Thoracic aorta (tissue), 2 donors: ENCODE measurements at places on chromosomes 3 and 15. TPM values are rescaled to one million over a fixed set of nuclear protein-coding genes. Genes with fewer than 3 reads are reported as not detected.

NEK10 gene
- 21.4 TPM for total RNA-seq

KNL1 gene
- total RNA-seq = 0.27 TPM

MST1 gene
- total RNA-seq = 8.3 TPM

AADACL2 gene
- total RNA-seq = not detected

AMOTL2 gene
- 161 TPM for total RNA-seq

CLRN1 gene
- not detected for total RNA-seq

MNS1 gene
- total RNA-seq = 2.3 TPM

ALDH1A3 gene
- total RNA-seq = 21.8 TPM

TRH gene
- total RNA-seq = not detected

CCR1 gene
- total RNA-seq = 10.0 TPM

NR1I2 gene
- not detected for total RNA-seq

DNA sequence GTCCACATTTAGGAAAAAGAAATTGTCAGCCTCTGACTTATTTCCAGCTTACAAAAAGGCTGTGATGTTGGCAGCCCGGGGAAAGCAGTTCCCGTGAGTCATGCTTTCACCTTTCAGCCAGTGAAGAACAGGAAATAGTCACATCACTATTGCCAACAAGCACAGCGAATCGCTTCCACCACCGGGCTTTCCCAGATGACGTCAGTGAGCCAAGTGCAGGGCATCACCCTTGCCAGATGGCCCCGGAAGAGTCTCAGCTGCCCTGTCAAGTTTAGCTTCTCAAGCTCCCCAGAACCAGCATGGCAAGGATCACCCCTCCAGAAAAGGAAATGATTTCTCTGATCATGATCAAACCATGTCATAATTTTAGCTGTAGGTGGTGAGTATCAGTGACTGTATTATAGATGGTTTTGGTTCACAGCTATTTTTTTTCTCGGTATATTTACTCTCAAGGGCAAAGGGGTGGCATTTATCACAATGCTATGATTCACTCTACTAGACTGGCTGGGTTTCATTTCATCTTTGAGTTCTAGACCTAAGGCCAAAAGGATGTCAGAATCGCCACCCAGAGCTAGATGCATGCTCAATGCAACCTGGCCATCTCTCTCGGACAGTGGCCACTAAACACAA is 32.9 kb downstream of the B3GNT5 start:
- H3K27me3 ChIP-seq = no peaks in the 10 kb centered on the region
- no peaks in the 10 kb centered on the region for H3K36me3 ChIP-seq
- peak; percentile 68 for DNase-seq
- peak overlapping the region; percentile 70 for H3K27ac ChIP-seq
- H3K4me3 ChIP-seq = peak overlapping the region; percentile 10

GRCh38 chr3:8914491-8914890 is 48.8 kb downstream of the RAD18 start:
- H3K27me3 ChIP-seq = no peaks in the 10 kb centered on the region
- H3K4me3 ChIP-seq = no peak overlapping the region
- DNase-seq = no peak
- H3K4me1 ChIP-seq = no peaks in the 10 kb centered on the region
- no peaks in the 10 kb centered on the region for H3K36me3 ChIP-seq

DNA sequence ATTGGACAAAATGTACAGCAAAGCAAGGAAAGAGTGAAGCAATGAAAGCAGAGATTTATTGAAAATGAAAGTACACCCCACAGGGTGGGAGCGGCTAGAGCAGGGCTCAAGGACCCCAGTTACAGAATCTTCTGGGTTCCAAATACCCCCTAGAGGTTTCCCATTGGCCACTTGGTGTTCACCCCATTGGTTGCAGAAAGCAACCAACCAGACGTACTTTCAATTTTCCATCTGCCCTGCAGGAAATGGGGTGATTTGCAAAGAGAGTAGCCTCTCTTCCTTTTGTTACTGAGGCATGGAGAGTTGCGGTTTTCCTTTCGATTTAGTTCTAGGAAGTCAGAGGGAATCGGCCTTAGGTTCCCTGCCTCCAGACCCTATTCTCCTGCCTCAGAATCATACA is 2.4 kb downstream of the PML start:
- peak overlapping the region; percentile 95 for H3K4me3 ChIP-seq
- H3K27ac ChIP-seq = peak overlapping the region; percentile 89
- peaks cover 64% of the 10 kb centered on the region for H3K4me1 ChIP-seq
- no peak for DNase-seq
- no peaks in the 10 kb centered on the region for H3K27me3 ChIP-seq

DNA sequence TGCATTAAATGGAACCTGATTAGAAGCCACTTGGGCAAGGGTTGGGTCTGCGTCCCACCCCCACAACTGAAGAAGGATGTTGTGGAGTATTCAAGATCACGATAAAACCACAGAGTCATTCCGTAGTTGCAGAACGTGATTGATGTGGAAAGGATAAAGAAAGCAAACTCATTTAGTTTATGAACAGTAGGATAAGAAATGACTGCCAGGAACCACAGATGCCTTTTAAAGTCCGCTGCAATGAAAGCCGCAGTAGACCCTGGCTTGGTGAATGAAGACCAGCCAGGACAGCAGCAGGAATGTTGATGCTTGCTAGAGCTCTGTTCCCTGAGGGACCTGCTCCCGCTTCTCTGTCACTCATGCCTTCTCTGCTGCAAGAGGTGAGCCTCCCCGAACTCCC is 111.5 kb downstream of the GABRG3 start:
- H3K27ac ChIP-seq = no peak overlapping the region
- no peak for DNase-seq
- H3K4me3 ChIP-seq = no peak overlapping the region
- no peaks in the 10 kb centered on the region for H3K36me3 ChIP-seq
- no peaks in the 10 kb centered on the region for H3K4me1 ChIP-seq

- H3K4me3 ChIP-seq = no peak overlapping the region
- no peak overlapping the region for H3K27ac ChIP-seq
- H3K4me1 ChIP-seq = no peaks in the 10 kb centered on the region
- peaks cover 12% of the 10 kb centered on the region for H3K36me3 ChIP-seq
Observed at GRCh38 chr3:130688015-130688688, 58.5 kb downstream of the PIK3R4 start.

GRCh38 chr3:104396974-104397669 is 969.6 kb upstream of the ALCAM start:
- DNase-seq = no peak
- peak overlapping the region; percentile 58 for H3K27ac ChIP-seq
- no peaks in the 10 kb centered on the region for H3K27me3 ChIP-seq
- H3K4me3 ChIP-seq = no peak overlapping the region

GRCh38 chr15:61116825-61117224 is 112.3 kb downstream of the RORA start:
- no peaks in the 10 kb centered on the region for H3K27me3 ChIP-seq
- H3K27ac ChIP-seq = no peak overlapping the region
- no peak for DNase-seq
- no peaks in the 10 kb centered on the region for H3K36me3 ChIP-seq

DNA sequence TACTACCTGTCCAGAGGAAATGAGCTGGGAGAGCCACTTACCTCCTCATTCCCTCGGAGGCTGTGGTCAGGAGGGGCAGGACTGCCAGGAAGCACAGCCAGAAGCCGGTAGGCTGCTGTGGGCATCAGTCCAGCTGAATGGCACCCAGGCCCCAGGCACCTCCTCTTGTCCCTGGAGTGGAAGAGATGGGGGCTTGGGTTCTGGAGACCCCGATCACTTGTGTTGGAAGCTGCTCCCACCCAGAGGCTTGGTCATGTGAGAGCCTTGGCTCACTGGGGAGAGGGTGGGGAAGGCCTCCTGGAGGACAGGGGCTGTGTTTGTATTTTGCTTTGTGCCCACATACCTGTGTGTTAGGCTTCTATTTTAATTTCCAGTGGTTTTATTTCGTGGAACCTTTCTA is 261.9 kb downstream of the GABRG3 start:
- no peaks in the 10 kb centered on the region for H3K36me3 ChIP-seq
- no peaks in the 10 kb centered on the region for H3K4me1 ChIP-seq
- no peaks in the 10 kb centered on the region for H3K27me3 ChIP-seq
- no peak overlapping the region for H3K4me3 ChIP-seq
- DNase-seq = no peak

GRCh38 chr3:84125760-84126159 is 833.0 kb upstream of the CADM2 start:
- H3K36me3 ChIP-seq = no peaks in the 10 kb centered on the region
- DNase-seq = no peak
- no peak overlapping the region for H3K4me3 ChIP-seq
- H3K27me3 ChIP-seq = no peaks in the 10 kb centered on the region

DNA sequence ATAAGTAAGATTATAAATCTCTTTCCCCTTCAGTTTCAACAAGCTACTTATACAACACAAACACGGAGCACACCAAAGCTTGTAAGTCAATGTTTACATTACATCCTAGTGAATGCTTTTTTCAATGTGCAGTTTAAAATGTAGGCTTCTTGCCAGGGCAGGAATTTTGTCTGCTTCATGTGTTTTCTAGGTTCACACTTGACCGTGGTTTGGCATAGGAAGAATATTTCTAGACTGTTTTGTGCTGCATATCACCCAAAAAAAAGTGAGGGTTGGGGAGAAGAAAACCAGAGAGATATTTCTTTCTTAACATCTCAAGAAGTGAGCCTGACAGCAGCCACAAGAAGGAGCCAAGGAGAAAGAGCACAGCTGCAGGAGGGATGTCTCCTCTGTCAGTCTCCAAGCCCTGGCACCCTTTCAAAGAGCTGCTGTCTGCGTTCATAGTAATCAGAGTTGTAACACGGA is 255.8 kb downstream of the MEIS2 start:
- H3K27ac ChIP-seq = no peak overlapping the region
- H3K27me3 ChIP-seq = no peaks in the 10 kb centered on the region
- H3K36me3 ChIP-seq = no peaks in the 10 kb centered on the region

- H3K36me3 ChIP-seq = no peaks in the 10 kb centered on the region
- peaks cover 10% of the 10 kb centered on the region for H3K4me1 ChIP-seq
- no peaks in the 10 kb centered on the region for H3K27me3 ChIP-seq
- no peak overlapping the region for H3K4me3 ChIP-seq
- no peak overlapping the region for H3K27ac ChIP-seq
- DNase-seq = no peak
Observed at GRCh38 chr15:38691965-38692788, 127.6 kb upstream of the RASGRP1 start.

DNA sequence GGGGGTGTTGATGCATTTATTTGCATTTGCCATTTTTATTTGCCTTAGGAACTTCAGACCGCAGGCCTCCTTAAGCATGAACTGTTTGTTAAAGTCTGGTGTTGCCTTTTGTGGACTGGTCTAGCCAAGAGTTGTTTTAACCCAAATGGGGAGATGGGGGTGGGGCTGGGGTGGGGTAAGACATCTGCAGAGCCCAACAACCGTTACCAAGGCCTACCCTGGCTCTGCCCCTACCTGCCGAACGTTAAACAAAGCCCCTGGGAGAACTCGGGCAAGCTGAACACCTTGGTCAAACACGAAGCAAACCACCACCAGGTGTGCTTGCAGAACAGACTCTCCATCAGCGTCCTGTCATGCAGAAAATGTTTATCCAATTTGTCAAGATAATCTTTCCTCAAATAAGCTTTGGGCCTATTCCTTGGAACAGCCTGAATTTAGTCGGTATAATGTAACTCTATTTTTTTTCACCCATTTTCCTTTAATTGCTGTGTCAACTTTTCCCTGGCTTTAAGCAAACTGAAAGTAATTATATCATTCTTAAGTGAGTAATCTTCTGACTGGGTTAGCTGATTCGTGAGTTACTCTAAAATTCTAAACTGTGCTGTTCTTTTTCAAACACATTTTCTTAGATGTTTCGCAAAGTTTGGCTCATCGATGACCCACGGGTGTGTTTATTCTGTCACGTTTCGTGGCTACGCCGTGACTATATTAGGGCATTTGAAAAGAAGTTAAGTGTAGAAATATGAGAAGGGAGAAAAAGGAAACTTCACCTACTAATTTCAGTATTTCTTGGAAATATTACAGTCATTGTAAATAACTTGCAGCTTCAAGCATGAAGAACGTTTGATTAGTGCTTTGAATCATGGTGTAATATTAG is 127.6 kb downstream of the SOX2 start:
- no peak overlapping the region for H3K4me3 ChIP-seq
- no peaks in the 10 kb centered on the region for H3K36me3 ChIP-seq
- H3K4me1 ChIP-seq = no peaks in the 10 kb centered on the region

DNA sequence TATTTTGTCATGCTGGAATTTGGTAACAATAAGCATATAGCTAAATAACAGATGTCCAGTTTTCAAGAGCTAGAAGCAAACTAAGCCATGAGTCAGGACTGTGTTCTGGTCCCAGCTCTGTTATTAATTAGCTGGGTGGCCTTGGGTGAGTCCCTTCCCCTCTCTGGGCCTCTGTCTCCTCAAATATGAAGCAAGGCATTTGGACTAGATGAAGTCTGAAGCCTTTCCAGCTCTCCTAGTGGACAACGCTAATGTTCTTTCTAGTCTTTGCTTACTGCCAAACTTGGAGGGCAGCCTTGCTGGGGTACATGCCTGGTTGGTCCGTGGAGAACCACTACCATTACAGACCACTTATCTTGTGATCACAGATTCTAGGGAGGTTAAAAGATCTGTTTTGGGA is 127.6 kb downstream of the DUT start:
- peaks cover 24% of the 10 kb centered on the region for H3K4me1 ChIP-seq
- no peak overlapping the region for H3K27ac ChIP-seq
- H3K4me3 ChIP-seq = no peak overlapping the region
- H3K36me3 ChIP-seq = peaks cover 38% of the 10 kb centered on the region
- H3K27me3 ChIP-seq = no peaks in the 10 kb centered on the region
- no peak for DNase-seq

DNA sequence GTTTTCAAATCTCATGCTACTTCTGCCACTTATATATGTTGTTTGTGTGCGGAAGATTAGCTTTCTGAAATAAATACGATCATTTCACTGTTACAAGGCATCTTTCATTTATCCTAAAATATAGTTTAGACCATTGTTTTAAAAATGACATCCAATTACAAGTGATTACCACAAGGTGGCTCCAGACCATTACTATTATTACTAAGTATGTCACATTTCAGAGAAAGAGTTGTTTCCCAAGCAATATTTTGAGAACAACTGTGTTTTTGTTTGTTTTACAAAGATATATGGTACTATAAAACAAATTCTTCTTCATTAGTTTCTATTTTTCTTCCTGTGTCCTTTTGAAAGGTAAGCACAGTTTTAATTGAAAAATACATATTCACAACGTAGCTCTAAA is 136.0 kb upstream of the RAP2B start:
- H3K27ac ChIP-seq = no peak overlapping the region
- no peak overlapping the region for H3K4me3 ChIP-seq
- no peaks in the 10 kb centered on the region for H3K27me3 ChIP-seq
- no peaks in the 10 kb centered on the region for H3K36me3 ChIP-seq
- no peaks in the 10 kb centered on the region for H3K4me1 ChIP-seq

DNA sequence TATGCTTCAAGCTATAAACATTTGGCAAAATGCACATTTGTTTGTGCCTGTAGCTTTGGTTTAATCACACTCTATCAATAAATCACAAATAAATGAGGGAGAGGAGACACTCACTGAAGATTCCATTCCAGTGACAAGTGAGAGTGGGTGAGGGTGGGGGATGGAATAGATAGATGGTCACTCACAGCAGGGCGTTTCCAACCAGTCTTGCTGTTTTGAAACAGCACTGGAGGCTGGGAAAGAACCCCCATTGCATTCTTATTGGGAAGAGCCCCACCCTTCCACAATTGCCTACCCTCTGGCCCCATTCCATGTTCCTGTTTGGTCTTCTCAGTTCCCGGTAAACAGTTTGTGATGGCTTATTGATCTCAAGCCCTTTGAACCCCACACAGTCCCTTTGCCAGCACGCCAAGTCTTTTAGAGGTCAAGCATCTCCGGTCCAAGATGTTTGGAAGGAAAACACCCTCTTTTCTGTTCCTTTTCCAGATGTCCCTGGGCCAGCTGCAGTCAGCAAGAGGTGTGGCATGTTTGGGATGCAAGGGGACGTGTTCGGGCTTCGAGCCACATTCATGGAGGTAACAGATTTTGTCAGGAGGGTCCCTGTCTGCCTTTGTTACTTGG is 30.7 kb downstream of the LMCD1 start:
- no peaks in the 10 kb centered on the region for H3K27me3 ChIP-seq
- H3K27ac ChIP-seq = peak overlapping the region; percentile 59
- H3K36me3 ChIP-seq = peaks cover 55% of the 10 kb centered on the region
- peaks cover 43% of the 10 kb centered on the region for H3K4me1 ChIP-seq
- H3K4me3 ChIP-seq = peak overlapping the region; percentile 13
